ENCODE measurements at places on chromosomes 3 and 15.
A peak's percentile ranks its signal among the peaks of the same experiment; 100 is the strongest.

- DNase-seq: peak; percentile 100
These were observed at the start of gene ZBTB11 for GRCh38 chr3:101676765-101677435. Gene ZBTB11 (minus strand): TSS chr3:101677132. CDS start chr3:101676914, 218 bp downstream.

DNA sequence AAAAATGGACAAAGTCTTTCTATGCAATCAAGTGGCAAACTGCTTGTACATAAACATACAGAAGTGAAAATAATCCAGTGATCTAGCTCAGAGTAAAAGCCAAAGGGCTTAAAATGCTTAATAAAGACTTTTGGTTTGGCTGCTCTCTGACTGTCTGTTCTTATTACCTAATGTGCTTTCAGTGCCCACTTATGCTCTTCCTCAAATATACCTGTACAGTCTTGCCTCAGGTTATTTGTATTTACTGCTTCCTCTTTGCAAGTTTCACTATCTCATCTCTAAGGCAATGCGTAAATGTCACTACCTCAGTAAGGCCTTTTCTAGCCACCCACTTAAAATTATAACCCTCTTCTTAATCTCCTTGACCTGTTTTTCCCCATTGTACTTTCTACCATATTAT, 171.8 kb downstream of the EPHA6 start:
- no peak for DNase-seq

- no peak for DNase-seq
These were observed 17.6 kb downstream of the SEMA3F start for GRCh38 chr3:50172626-50173220.

DNA sequence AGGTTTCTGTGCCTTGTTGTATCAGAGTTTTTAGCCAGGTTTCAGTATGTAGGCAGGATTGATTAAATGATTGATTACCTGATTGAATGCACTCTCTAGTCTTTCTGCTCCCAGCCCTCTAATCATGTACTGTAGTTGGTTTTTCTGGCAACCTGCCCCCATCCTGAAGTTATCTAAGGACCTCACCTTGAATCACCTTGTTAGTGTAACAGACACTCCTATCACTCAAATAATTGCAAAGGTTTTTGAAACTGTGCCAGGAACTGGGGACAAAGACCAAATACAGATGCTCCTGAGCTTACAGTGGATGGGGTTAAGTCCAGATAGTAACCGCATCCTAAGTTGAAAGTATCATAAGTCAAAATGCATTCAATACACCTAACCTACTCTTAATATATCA, 141.5 kb upstream of the EIF1B start:
- DNase-seq: no peak

DNA sequence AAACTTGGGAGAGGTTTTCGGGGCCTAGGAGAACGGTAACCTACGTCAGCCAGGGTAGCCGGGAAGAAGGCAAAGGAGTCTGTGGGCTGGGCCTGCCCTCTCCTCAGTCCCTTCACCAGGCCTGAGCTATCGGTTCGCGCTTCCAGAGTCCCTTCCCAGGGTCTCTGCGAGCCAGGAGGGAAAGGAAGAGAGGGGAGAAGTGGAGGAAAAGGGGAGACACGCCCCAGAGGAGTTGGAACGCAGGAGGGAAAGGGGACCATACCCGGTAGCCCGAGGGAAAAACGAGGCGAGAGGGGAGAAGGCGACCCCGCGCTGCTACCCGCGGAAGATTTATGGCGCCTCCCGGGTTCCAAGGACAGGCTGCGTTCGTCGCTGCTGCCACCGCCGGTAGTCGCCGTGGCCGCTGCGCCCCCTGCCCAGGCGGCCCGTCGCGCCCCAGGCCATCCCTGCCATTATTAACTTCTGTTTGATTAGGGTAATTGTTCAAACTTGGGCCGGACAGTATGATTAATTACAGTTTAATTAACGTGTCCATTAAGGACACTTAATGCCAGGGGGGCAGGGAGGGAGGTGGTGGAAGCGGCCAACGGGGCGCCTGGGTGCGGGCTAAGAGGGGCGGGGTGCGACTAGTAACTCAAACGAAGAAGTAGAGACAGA, 3.4 kb upstream of the SKOR1 start:
- DNase-seq: no peak

DNA sequence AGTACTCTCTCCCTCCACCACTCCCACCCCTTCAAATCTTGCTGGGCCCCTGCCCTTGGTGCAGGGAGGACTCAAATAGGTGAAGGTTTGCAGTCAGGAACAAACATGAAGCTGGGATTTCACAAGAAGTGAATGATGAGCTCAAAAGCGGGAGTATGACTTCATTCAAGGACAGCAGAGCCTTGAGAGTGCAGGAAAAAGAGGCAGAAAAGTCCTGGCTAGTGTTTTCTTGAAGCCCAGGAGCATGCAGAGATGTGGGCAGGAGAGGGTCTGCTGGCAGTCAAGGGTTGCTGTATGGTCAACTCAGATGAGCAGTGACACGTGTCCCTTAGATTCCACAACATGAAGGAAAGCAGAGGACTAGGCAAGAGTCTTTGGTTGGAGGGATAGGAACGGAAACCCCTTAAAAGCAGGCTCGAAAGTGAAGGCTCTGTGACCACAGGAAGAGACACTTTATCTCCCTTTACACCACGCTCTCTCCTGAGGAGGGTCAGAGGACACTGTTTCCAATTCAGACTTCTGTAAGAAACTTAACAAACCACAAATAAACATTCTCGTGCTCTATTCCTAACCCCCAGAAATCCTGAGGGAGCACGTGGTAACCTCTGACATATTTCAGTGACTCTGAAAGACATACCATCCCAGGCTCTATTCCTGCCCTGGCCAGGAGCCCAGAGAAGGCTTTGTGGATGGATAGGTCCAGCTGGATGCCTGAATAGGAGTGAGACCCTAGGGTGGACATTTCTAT, 168.0 kb upstream of the NDN start:
- no peak for DNase-seq

DNA sequence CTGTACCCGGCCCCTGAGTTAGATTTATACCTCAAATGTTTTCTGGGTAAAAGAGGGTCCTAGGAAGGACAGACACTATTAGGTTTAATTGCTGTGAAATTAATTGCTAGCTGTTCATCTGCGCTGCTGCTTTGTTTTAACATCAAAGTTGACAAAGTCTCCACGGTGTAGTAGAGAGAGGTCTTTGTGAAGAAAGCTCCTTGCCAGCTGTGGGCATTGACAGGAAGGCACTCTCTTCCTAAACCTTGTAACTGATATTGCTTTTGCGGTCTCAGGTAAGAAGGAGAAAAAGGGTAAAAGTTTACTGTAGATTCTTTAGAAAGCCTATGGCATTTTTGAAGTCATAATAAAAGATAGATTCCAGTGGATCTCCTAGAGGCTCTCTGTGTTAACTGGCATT, 68.1 kb downstream of the PTPRG start:
- DNase-seq: no peak

GRCh38 chr3:110015231-110015963, 678.1 kb upstream of the DPPA4 start:
- DNase-seq: no peak

DNA sequence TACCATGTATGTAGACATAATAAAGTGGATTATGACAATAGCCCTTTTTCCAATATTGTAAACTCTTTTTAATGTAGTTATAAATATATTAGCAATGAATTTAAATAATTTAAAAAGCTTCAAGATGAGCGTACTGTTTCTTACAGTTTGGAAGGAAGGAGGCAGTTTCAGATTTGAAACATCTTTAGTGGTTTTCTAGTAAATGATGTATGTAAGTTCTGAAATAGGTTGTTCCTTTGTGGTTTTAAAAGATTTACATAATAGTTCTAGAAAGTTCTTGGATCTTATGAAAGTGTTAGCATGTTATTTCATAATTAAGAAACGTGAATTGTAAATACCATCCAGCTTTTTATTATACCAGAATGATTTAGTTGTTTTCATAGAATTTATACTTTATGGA, 16.0 kb downstream of the DNAJC19 start:
- DNase-seq: no peak

- no peak for DNase-seq
These were observed 32.0 kb downstream of the RUVBL1 start for GRCh38 chr3:128091586-128091985.

- no peak for DNase-seq
These were observed 162.2 kb downstream of the RYR3 start for GRCh38 chr15:33473005-33473404.

GRCh38 chr15:61720197-61720704, 340.0 kb downstream of the VPS13C start:
- DNase-seq: no peak

GRCh38 chr3:16439848-16440708, 73.4 kb downstream of the RFTN1 start:
- no peak for DNase-seq

- no peak for DNase-seq
These were observed 28.8 kb downstream of the ETFA start for GRCh38 chr15:76282465-76282864.

DNA sequence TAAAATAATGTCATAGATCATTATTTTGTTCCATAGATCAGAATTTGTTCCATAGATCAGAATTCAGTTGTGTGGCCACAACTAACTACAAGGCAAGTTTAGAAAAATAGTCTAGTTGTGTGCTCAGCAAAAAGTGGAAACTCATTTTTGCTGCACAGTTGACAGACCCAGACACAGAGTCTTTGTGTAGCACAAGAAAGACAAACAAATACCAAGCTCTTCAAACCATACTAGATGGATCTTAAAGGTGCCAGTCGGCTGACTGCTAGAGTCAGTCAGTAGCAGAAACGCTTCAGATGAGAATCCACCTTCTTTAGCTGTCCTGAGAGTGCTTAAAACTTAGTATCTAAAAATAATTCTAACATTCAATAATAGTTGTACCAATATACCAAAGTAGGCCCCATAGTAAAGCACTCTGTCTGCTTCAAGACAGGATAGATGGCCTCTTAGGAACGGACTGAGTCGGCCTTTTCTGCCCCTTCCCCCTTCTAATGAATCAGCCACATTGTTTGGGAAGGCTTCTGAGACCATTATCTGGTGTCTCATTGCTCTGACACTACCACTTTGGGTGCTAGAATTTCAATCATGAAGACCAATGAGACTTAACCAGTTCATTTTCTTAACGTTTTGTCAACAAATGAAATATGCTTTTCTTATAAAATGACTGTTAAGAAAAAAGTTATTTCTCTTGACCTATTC, 27.7 kb upstream of the SLC4A7 start:
- no peak for DNase-seq

GRCh38 chr3:15794303-15794771, 3.4 kb downstream of the ANKRD28 start:
- no peak for DNase-seq

GRCh38 chr3:130606336-130606735, 89.4 kb downstream of the COL6A6 start:
- no peak for DNase-seq

DNA sequence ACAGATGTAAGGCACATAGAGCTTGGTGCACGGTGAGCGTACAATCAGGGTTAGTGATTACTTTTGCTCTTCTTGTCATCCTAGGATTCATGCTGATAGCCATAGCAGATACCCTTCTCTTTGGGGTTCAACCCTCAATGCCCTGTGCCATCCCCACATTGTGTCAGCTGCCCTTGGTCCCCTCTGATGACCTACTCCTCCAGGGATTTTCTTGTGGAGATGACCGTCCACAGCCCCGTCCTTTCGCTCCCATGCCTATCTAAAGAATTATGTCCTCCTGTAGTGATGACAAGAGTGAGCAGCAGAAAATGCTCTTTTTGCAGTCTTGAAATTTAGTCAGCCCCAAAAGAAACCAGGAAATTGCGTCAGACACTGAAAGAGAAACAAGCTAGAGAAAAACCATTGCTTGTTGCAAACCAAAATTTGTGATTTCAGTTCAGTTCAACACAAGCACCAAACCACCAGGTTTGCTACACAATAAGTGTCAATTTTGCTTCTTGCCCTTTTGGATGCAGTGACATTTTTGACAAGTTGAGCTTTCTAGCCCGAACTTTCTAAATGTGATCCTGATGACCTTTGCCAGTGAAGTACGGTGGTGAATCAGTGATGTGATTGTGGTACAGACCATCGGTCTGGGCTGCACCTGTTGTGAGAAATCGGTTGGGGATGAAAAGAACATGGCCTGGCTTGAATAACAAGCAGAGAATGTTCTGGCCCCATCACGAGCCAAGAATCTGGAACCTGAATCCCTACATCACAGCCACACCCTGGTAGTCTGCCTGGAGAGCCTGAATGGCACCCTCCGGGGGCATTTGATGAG, 41.3 kb downstream of the CMTM7 start:
- no peak for DNase-seq

DNA sequence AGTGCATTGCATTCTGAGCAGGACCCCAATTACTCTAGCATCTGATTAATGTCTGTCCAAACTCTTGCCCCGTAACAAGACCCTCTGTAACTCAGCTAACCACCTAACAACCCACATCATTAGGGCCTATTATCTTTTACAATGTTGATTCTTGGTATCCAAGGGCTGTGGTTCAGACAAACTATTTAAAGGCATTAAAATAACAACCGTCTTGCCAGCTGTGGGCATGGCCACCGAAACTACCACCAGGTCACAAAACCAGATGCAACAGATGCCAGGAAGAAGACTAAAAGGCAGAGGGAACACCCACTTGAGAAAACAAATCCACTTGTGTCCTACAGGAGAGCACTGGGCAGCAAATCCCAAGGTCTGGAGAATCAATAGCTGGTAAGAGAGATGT, 262.9 kb downstream of the ERC2 start:
- DNase-seq: no peak

DNA sequence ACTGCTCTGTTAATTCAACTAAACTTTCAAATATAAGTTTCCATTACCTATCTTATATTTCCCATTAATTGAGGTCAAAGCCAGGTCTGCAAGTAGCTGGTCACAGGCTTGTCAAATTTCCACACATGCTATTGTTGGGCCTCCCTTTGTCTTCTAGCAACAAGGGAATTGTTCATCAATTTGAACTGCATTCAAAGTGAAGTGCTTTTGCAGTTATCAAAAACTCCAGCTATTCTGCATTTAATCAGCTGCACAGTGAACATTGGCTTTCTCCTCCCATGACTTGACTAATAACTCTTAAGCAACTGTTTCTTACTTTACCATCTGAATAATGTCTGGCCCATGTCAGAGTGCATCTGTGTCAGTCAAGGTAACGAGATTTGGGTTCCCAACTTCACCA, 198.4 kb downstream of the KCNH8 start:
- no peak for DNase-seq

- DNase-seq: no peak
These were observed 8.8 kb downstream of the TBC1D23 start for GRCh38 chr3:100269410-100270214.

DNA sequence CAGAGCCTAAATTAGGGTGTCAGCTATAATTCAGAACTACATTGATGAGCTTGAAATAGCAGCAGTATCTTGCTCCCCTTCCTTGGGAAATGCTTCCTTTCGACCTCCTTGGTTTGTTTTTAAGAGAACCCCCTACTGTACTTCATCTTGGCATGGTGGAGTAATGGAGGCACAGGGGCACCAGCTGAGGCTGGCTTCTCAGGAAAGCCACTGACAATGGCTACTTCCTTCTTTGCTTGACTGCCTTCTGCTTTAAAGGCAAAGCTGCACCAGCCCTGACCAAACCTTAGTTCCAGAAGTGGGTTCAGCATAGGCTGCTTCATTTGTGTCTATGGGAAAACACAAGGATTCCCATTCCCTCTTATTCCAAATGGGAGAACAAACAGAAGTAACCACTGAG, 1.5 kb upstream of the FBXL22 start:
- no peak for DNase-seq
